ENCODE measurements at places on chromosomes 6 and 20. TPM values are rescaled to one million over a fixed set of nuclear protein-coding genes. Genes with fewer than 3 reads are reported as not detected.

Gene DLK2
- total RNA-seq = not detected

Gene ENPP5
- total RNA-seq = 5.6 TPM

Gene SNAI1
- total RNA-seq = 3.3 TPM

Gene TOP1
- 12.2 TPM for total RNA-seq

Gene BFSP1
- total RNA-seq = 0.99 TPM

Gene GABRR2
- total RNA-seq = 0.52 TPM

Gene RRAGD
- 9.2 TPM for total RNA-seq

Gene CBLN4
- 0.26 TPM for total RNA-seq

Gene PDE7B
- total RNA-seq = 2.3 TPM

Gene PCNA
- 32.0 TPM for total RNA-seq

DNA sequence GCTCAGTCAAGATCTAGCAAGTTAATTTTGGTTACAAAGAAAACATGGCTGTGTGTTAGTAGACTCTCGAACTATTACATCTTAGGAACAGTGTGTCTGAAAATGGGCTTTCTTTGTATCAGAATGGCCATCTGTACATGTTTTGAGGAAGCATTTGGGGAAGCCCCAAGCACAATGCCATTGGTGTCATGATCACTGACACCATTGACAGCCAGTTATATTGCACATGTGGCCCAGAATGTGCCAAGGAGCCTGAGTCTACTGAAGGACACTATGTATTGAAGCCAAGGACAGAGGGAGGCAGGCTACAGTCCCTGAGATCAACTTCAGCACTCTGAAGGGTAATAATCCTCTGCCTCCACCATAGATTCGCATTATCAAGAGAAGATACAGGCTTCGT lies 12.6 kb upstream of the FAM50B start:
- no peak for DNase-seq

DNA sequence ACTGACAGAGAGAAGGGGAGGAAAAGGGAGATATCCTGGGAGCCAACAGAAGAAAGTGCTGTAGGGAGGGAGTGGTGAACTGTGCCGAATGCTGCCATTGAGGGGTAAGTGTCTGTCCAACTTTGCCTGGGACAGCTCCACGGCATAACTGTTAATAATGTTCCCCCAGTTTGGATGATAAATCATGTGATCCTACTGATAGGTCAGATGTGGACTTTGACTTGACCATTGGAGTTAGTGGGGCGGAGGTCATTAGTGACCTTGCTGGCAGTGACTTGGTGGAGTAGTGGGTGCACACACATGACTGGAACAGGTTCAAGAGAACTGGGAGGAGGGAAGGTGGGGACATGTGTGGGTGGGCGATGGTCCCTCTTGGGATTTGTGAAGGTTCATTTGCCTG lies 50.4 kb downstream of the CDH22 start:
- no peak for DNase-seq

DNA sequence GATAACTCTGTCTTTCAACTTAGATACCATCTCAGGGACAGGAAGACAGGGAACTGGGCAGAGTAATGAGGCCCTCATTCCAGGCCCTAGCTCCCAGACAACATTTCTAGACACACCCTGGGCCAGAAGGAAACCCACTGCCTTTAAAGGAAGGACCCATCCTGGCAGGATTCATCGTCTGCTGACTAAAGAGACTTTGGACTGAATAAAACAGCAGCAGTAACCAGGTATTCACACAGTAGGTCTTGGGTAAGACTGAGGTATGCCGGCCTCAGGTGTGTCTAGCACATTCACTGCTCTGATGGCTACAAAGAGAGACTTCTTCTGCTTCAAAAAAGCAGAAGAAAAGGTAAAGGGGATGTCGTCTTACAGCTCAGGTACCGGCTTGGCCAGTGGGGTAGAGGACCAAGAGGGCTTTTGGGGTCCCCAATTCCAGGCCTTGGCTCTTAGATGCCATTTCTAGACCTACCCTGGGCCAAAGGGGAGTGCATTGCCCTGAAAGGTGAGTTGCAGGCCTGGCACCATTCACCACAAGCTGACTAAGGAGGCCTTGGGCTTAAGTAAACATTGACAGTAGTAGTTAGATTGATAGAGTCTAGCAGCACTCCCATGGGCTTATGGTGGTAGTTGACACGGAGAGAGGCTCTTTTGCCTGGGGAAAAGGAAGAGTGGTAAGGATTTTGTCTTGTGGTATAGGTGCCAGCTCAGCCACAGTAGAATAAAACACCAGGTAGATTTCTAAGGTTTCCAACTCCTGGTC lies 13.4 kb downstream of the SNX14 start:
- DNase-seq = peak; percentile 72

- no peak for DNase-seq
Observed at GRCh38 chr6:165308926-165309731, at the start of gene C6orf118. C6orf118 (minus strand) TSS chr6:165309605; CDS start chr6:165309586, 19 bp downstream.

GRCh38 chr20:433300-433975 lies 25.3 kb downstream of the RBCK1 start:
- DNase-seq = no peak

DNA sequence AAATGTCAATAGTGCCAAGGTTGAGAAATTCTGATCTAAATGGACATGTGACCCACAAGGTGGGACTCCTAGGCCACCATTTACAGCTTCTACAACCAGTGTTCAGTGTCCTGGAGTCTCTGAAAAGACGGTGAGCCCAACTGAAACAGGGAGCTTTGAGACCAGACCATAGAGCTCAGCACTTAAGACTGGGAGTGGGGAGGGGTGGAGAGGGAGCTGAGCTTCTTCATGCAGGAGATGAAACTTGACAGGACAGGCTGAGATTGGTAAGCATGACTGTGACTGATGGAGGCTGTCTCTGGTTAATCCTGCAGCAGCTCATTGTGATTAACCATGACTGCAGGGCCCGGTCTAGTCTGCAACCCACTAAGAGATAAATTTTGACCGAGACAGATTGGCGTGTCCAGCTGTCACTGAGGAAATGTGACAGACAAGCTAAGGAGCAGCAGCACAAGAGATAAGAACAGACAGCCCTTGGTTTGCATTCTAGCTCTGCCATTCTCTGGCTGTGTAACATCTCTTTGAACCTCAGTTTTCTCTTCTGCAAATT lies 1.4 kb upstream of the AAR2 start:
- DNase-seq = no peak

- no peak for DNase-seq
Observed at GRCh38 chr6:136012198-136012887, 160.8 kb downstream of the PDE7B start.

DNA sequence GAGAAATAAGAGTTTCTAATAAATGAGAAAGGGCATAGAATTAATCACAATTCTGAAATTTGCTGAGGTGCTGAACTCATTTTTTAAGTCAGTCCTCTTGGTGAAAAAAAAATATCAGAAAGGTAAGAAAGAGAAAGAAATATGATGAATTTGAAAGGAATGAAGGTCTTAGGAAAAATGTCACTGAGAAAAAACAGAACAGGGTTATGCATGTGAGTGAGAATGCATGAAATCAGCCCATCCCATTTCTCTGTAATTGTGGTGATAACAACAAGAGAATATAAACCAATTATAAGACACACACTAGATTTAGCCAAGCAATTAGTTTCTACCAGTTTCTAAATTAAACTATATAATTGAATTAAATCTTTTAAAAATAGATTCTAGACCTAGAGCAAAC lies 138.9 kb downstream of the TBX18 start:
- no peak for DNase-seq

- no peak for DNase-seq
Observed at GRCh38 chr6:151026041-151026663, 160.7 kb downstream of the MTHFD1L start.

DNA sequence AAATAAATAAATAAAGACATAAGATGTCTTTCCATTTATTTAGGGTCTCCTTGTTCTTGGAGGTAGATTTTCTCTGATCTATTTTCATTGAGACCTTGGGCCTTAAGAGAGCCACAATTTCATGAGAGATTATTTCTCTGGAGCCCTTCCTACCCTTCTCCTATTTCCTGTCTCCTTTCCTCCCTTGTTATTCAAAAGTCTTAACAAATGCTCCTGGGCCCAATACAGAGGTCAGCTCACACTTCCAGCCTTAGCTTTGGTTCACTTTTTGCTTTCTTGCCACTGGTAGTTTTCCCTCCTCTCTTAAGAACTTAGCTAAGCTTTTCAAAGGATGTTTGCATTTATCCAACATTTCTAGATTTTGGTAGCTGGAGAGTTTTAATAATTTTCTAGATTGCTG lies 44.0 kb downstream of the PTPRA start:
- DNase-seq = no peak

- no peak for DNase-seq
Observed at GRCh38 chr20:3658716-3659491, 4.3 kb downstream of the GFRA4 start.

DNA sequence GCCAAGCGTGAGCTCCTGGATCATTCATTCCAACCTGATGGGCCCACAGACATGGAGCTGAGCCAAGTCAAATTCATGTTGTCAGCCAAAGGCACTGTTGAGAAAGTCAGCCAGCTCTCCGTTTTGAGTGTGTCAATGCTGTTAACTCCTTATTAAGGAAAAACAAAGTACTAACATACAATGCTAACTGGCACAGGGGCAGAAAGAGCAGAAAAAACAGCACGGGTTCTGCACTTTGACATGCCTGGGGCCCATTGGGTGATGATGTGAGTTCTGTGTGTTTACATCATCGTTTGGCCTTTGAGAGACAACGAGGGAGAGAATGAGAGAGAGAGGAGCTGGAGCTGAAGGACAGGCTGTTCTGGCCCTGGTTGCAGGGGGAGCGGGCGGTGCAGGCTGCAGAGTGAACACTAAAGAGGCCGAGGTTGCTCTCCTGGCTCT lies 85.9 kb downstream of the SMOC2 start:
- peak; percentile 62 for DNase-seq

- no peak for DNase-seq
Observed at GRCh38 chr6:105907301-105907700, 178.8 kb upstream of the PRDM1 start.

GRCh38 chr6:9095729-9096128 lies 660.4 kb upstream of the SLC35B3 start:
- no peak for DNase-seq

DNA sequence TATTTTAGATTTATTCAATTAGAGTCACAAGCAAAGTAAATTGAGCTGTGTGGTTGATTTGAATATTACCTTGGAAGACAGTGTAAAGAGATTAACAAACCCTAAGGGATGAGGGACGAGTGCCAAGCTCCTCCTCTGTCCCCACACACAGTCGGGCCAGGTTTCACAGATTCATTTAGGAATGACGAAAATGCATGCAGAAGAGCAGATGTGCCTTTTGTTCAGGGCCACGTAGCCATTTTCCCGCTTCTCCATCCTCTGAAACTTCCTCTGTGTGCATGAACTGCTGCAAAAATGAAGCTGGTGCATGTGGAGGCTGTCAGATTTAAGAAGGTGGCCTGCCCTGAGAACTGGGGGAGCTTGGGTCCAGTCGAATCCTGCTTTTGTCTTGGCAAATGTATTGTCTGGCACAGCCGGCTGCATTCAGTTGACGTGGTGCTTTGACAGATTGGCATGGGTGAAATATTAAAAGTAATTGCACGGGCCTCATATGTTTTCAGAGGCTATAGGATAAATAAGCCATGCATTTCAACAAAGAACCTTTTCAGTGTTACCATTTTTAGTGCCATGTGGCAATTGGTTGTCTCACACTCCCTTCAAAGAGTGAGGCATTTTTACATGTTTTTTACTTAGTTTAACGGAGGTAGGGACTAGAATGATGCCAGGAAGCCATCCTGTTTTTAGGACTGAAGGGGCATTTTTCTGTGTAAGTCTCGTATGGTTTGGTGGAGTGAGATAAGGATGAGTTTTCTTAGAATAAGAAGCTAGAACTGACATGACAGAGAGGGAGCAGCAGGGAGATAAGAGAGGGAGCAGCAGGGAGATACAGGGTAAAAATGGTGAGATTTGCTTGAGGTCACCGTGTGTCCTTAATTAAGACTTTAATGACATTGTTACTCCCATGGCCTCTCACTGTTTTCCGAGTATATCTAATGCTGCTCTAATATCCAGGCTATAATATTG lies 361.1 kb downstream of the NRN1 start:
- DNase-seq = no peak

DNA sequence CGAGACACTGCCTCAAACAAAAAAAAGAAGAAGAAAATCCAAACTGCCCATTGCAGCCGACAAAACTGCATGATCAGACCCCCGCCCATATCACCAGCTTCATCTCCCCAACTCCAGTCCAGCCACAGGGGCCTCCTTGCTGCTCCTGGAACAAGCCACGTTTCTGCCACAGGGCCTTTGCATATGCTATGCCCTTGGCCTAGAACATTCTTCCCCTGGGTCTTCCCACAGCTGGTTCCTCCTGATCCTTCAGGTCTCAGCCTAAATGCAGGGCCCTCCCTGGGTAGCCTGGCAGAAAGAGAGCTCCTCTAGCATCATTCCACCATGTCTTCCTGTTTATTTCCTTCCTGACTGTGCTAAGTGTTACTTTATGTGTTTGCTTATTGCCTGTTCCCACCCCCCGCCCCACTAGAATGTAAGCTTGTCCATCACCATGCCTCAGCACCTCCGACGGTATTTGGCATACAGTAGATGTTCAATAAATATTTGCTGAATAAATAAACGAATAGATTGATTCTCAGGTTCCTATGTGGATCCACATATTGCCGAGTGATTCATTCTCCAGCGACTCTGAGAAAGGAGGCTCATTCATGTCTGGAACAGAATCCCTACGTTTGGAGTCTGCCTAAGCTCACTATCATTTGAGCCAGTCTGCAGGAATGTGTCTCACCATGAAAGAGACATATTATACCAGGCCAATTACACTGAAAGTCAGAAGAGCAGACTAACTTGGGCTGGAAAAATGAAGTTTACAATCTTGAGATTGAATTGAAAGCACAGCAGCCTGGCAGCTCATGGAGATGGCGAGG lies 56.1 kb downstream of the NFATC2 start:
- DNase-seq = no peak

- DNase-seq = no peak
Observed at GRCh38 chr20:58853976-58854637, 1.6 kb downstream of the GNAS start.

GRCh38 chr6:64054861-64055260 lies 419.3 kb downstream of the PHF3 start:
- no peak for DNase-seq

GRCh38 chr6:153170511-153170910 lies 39.4 kb upstream of the RGS17 start:
- DNase-seq = no peak

DNA sequence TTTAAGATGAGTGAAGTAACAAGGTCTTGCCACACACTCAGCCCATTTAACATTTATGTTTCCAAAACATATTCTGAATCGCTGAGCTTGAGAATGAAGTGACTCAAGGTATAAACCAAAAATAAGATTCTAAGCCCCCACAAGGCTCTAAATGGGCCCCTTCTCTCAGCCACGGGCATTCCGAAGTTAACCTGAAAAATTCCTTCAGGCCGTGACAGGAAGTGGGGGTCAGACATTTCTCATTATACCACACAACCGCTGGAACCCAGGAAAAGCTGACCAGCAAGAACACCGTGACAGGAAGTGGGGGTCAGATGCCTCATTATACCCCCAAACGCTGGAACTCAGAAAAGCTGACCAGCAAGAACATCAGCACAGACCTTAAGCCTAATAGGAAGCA lies 247.9 kb downstream of the ERMARD start:
- DNase-seq = no peak

DNA sequence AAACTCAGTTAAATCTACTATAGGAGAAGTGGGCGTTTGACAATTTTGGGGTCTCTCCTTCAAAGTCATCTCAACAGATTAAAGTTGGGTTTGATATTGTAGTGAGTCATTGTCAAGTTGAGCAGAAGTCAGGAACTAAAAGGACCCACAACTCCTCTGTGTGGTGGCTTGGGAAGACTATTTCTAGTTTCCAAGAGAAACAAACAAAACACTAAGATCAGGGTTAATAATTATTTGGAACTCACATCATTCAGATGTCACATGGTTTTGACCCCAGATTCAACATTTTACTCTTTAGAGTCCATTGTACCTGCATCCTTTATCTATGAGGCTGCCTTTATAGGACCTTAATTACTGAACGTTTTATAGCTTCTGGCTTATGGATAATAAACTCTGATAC lies 45.3 kb upstream of the TINAG start:
- DNase-seq = no peak
